ENCODE measurements at places on chromosomes 13 and 19.

DNA sequence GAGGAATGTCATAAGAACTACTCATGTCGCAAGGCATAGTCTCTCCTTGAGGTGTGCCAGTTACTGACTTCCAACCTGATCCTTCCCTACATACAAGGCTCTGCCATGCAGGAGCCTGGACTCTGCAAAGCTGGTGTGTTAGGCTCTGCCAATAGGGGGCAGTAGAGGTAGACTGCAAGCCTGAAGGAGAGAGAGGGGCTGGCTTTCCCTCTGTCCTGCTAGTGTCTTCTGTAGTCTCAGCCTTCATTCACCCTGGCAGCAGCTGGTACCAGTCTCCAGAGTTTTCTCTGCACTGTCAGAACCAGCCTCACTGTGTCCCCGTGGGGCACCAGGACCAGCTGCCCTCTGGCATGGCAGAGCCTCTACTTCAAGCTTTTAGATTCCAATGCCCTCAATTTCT lies 14.5 kb downstream of the SHISA2 start:
- DNase-seq = no peak

- DNase-seq = no peak
Observed at GRCh38 chr19:8224394-8225145, 15.4 kb downstream of the CERS4 start.

GRCh38 chr13:21434588-21434987 lies 24.5 kb downstream of the ZDHHC20 start:
- no peak for DNase-seq

GRCh38 chr19:10971107-10971726 lies 10.4 kb downstream of the SMARCA4 start:
- DNase-seq = no peak

DNA sequence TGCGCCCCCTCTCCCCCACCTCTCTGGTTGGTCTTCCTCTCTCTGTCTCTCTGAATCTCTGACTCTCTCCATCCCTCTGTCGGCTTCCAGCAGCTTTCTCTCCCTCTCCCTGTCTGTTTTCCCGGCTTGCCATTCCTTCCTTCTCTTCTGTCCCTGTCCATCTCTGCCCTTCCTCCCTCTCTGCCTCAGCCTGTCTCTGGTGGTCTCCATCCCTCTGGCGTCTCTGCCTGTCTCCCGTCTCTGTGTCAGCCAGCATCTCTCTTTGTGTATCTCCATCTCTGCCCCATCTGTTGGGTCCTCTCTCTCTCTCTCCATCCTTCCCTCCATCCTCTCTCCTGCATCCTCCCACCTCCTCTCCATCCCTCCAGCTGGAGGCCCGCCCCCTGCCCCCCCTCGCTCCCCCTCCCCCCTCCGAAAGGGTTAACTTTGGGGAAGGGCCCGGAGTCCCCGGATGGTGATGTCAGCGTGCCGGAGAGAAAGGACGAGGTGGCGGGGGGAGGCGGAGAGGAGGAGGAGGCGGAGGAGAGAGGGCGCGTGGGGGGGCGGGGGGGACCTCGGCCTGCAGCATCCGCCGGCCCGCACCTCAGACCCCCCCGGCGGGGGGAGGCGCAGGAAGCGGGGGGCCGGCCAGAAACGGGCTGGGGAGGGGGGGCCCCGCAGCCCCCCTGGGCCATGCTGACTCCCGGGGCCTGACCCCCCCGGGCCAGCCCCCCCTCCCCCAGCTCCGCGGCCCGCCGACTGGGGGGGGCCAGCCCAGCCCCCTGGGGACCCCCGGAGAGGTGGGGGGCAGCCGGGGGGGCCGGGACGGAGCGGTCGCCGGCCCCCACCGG lies at the start of gene BRSK1:
BRSK1 (plus strand) TSS at position 450 of the 830 bp plus-strand sequence. CDS start 446 bp downstream, outside the sequence.
- DNase-seq = peak; percentile 93

- no peak for DNase-seq
Observed at GRCh38 chr19:42488783-42489521, 39.3 kb downstream of the CEACAM1 start.

- DNase-seq = no peak
Observed at GRCh38 chr13:92989301-92989700, 237.3 kb upstream of the GPC6 start.

GRCh38 chr19:31317093-31317492 lies 32.1 kb downstream of the TSHZ3 start:
- no peak for DNase-seq

DNA sequence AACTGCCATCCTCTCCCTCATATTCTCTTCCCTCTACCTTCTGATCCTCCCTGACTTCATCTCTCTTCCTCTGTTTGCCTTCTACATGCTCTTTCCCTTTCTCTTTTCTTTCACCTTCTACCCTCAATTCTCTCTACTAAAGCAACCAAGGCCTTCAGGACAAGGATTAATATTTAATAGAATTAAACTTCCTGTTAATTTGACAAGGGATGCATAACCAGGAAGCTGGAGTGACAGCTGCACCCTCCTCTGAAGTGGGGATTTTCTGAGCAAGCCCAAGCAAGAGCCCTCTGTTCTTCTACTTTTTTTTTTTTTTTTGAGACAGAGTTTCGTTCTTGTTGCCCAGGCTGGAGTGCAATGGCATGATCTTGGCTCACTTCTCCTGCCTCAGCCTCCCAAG lies 63.4 kb upstream of the MED4 start:
- DNase-seq = no peak

- DNase-seq = no peak
Observed at GRCh38 chr13:44236370-44236769, 137.3 kb upstream of the SERP2 start.

DNA sequence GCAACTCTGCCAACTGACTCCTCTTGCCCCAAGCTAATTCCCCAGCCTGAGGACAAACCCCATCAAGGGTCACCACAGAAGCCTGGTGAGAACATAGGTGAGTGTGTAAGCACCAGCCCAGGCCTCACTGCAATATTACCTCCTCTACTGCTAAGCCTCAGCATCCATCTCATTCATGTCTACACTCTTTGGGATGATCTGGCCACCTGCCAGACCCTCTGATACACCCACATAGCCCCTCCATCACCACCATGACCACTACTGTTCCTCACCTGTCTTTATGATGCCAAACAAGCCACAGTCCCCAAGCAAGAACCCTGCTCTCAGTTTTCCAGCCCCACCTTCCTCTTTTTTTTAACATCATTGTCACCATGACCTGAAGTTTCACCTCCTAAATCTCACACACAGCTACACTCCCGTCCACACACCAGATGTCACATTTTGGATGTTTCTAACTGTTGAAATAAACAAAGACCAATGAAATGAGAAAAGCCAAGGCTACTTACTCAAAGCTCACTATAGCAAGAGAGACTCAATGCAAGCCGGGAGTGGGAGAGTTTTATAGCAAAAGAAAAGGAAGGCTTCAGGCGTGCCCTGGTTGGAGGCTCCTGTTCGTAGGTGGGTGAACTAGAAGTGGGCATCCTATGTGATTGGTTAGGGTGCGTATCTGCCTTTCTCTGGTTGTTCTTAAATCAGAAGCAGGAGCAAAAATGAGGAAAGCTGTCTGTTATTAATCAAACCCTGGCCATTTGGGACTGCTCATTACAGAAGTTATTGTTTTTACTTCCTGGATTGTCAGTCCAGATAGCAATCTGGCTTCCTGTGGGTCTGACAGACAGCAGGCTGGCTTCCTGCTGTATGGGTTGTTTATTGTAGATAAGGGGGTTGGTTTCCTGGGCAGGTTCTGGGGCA lies 2.0 kb downstream of the ZNF792 start:
- no peak for DNase-seq

GRCh38 chr19:6402837-6403608 lies 10.1 kb upstream of the GTF2F1 start:
- no peak for DNase-seq

- DNase-seq = no peak
Observed at GRCh38 chr19:7533281-7533885, 2.1 kb upstream of the PNPLA6 start.

GRCh38 chr19:50276370-50277063 lies 52.7 kb downstream of the KCNC3 start:
- no peak for DNase-seq

- no peak for DNase-seq
Observed at GRCh38 chr13:107742544-107742943, 472.8 kb downstream of the LIG4 start.

GRCh38 chr19:47391510-47392223 lies 27.7 kb downstream of the MEIS3 start:
- DNase-seq = peak; percentile 67

GRCh38 chr13:111629016-111629415 lies 308.6 kb downstream of the TEX29 start:
- DNase-seq = no peak

DNA sequence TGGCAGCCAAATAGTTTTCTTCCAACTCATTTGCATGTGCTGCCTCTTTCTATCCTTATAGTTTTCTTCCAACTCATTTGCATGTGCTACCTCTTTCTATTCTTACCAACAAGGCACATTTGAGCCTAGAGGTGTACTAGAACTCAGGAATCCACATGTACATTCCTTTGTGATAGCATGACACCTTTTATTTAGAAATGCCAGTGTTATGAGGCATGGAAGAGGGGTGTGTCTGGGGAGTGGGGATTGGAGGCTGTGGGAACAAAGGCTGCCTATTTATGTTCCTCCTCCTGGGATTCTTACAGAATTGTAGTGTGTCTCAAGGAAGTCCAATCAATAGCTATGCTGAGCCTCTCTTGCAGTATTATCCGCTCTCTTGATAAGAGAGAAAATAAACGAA lies 966.7 kb downstream of the PCDH17 start:
- no peak for DNase-seq

DNA sequence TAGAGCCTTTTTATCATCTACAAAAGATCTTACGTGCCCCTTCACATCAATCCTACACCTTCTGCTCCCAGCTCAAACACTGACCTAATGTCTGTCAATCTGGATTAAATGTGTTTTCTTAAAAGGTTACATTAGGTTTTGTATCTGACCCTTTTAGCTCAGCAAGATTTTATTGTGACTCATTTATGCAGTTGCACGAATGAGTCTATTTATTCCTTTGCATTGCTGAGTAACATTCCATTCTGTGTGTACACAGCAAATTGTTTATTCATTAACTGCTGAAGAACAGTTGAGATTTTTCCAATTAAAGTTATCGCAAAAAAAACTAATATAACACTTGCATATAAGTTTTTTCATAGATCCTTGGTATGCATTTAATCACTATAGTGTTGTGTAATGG lies 253.9 kb upstream of the GPC6 start:
- DNase-seq = no peak

DNA sequence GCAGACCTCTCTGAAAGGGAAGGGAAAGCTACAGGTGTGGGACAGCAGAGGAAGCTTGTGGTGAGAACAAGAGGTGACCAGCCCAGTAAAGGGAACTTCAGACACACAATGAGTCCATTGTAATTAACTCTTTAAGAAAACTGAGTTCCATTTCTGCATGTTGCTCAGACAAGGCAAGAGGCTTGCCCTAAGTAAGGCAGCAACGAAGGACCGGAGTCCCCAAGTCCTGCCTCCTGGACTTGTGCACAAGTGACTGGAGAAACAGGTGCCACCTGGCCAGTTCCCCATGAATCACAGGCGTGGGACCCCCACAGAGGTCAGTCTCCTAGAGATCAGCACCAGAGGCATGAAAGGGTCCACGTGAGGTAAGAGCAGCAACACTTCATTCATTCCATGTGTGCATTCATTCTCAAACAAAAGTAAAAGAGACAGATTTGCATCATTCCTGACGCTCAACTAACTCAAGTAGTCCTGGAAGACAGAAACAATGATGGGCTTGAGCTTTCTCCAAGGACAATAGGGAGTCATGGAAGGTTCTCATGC lies 14.7 kb upstream of the SIGLEC6 start:
- DNase-seq = no peak

GRCh38 chr13:66532146-66532545 lies 698.0 kb downstream of the PCDH9 start:
- no peak for DNase-seq
